ENCODE measurements at places on chromosomes 2 and 18. TPM values are rescaled to one million over a fixed set of nuclear protein-coding genes. Genes with fewer than 3 reads are reported as not detected.

DNA sequence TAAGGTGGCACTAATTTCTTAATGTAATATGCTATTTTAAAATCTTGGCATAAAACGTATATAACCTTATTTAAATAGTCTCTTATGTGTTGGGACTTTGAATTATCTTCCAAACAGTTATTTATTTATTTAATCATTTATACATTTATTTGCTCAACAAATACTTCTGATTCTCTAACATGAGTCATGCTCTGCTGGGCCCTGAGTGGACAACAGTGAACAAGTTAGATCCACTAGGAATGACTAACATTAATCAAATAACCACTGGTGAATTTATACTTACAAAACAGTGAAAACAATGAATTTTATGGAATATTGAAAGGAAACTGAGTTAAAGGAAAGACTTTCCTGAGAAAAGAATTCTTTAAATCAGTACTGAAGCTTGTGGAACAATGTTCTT lies 1257.2 kb upstream of the CHAC2 start:
- no peaks in the 10 kb centered on the region for H3K36me3 ChIP-seq
- H3K27me3 ChIP-seq = no peaks in the 10 kb centered on the region
- H3K4me3 ChIP-seq = no peak overlapping the region
- peaks cover 8% of the 10 kb centered on the region for H3K4me1 ChIP-seq

DNA sequence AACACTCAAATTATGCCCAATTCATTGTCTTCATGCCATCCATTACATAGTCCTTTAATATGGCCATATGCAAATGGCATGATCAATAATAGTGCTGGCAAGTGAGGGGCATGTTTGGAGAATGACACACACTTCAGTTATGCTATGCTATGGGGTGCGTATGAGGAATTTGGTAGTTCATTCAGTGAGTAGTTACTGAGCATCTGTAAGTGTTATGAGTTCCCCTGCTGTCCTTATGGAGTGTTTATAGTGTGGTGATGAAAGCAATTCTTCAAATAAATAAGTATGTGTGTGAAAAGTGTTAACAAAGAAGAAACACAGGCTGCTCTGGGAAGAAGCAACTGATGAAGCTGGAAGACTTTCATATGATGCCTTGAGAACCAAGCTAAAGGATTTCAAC lies 383.7 kb upstream of the SLC14A2 start:
- peak overlapping the region; percentile 66 for H3K27ac ChIP-seq
- H3K4me3 ChIP-seq = no peak overlapping the region
- DNase-seq = peak; percentile 52
- peaks cover 6% of the 10 kb centered on the region for H3K27me3 ChIP-seq
- peaks cover 12% of the 10 kb centered on the region for H3K4me1 ChIP-seq
- no peaks in the 10 kb centered on the region for H3K36me3 ChIP-seq

- DNase-seq = peak; percentile 94
- no peaks in the 10 kb centered on the region for H3K36me3 ChIP-seq
- peak overlapping the region; percentile 15 for H3K27ac ChIP-seq
- H3K4me1 ChIP-seq = peaks cover 2% of the 10 kb centered on the region
These were observed 608.0 kb upstream of the PIK3C3 start for GRCh38 chr18:41347057-41347456.

GRCh38 chr2:28358668-28359201 lies 33.9 kb upstream of the FOSL2 start:
- H3K27ac ChIP-seq = no peak overlapping the region
- H3K27me3 ChIP-seq = no peaks in the 10 kb centered on the region
- H3K4me1 ChIP-seq = peaks cover 24% of the 10 kb centered on the region

DNA sequence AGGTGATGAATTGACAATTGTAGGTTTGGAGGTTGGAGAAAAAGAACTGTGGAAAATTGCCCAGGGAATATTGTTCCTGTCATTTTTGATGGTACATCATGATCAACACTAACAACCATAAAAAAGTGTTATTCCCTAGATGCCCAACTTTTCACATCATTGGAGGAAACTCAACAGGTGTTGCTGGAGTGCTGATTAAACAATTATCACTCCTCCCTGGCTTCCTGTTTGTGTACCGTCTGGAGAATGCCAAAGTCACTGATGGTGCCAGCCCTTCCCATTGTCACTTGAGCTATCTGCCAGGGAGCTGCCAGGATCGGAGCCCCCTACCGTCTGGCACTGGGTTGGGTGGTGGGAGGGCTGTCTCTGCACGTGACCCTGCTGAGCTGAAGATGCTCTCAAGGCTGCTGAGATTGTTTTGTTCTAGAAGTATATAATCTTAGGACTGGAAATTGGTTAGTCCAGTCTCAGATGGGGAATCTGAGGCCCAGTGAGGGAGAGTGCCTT lies 156.9 kb downstream of the PRKCE start:
- no peaks in the 10 kb centered on the region for H3K36me3 ChIP-seq
- DNase-seq = no peak
- H3K27me3 ChIP-seq = no peaks in the 10 kb centered on the region
- no peak overlapping the region for H3K27ac ChIP-seq
- H3K4me3 ChIP-seq = no peak overlapping the region

GRCh38 chr2:233961905-233962304 lies 44.7 kb downstream of the TRPM8 start:
- no peak overlapping the region for H3K4me3 ChIP-seq
- H3K27me3 ChIP-seq = peaks cover 8% of the 10 kb centered on the region
- DNase-seq = no peak
- no peaks in the 10 kb centered on the region for H3K36me3 ChIP-seq
- no peak overlapping the region for H3K27ac ChIP-seq

- H3K36me3 ChIP-seq = no peaks in the 10 kb centered on the region
- no peak overlapping the region for H3K27ac ChIP-seq
- no peak for DNase-seq
- no peaks in the 10 kb centered on the region for H3K4me1 ChIP-seq
- H3K4me3 ChIP-seq = no peak overlapping the region
- H3K27me3 ChIP-seq = 0 out of 2 replicates have a peak, but pooled peaks cover 1% of the 10 kb centered on the region
These were observed 11.7 kb downstream of the SGPP2 start for GRCh38 chr2:222436040-222436413.

GRCh38 chr18:21703241-21703820 lies 1.2 kb downstream of the ABHD3 start:
- H3K27me3 ChIP-seq = no peaks in the 10 kb centered on the region
- peak; percentile 51 for DNase-seq
- H3K27ac ChIP-seq = peak overlapping the region; percentile 59
- H3K4me1 ChIP-seq = no peaks in the 10 kb centered on the region
- H3K36me3 ChIP-seq = no peaks in the 10 kb centered on the region

GRCh38 chr2:9178110-9178903 lies 28.3 kb upstream of the ASAP2 start:
- peaks cover 22% of the 10 kb centered on the region for H3K4me1 ChIP-seq
- no peak overlapping the region for H3K4me3 ChIP-seq
- H3K36me3 ChIP-seq = no peaks in the 10 kb centered on the region
- H3K27ac ChIP-seq = peak overlapping the region; percentile 94
- no peaks in the 10 kb centered on the region for H3K27me3 ChIP-seq

DNA sequence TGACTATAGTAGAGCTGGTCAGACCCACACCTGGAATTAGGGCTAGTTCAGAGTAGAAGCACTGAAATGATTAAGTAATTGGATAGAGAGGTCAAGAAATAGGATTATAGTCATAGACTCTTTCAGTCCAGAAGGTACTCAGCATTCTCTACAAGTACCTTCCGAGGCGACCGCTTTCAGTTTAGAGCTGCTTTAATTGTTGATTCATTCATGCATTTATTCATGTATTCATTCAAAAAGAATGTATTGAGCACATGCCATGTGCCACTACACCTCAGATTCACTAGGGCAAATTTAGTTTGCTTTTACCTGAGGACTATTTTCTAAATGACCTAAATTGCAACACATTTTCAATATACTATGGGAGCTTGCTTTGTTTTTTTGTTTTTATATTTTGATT lies 48.7 kb downstream of the CRIM1 start:
- H3K36me3 ChIP-seq = peaks cover 9% of the 10 kb centered on the region
- H3K4me1 ChIP-seq = peaks cover 34% of the 10 kb centered on the region
- DNase-seq = no peak
- H3K27ac ChIP-seq = no peak overlapping the region

C1QL2 gene
- total RNA-seq = not detected

PRLH gene
- not detected for total RNA-seq

INHBB gene
- 0.28 TPM for total RNA-seq

FNDC4 gene
- total RNA-seq = 7.3 TPM

CSRNP3 gene
- total RNA-seq = 0.72 TPM

DNPEP gene
- 74.7 TPM for total RNA-seq

ASTL gene
- not detected for total RNA-seq

Measured in IMR-90 (cell line).